CD4-positive, alpha-beta T cell treated with Interferon alpha-2 for 1 hour (primary cell): ENCODE measurements at places on chromosomes 1 and 21.

DNA sequence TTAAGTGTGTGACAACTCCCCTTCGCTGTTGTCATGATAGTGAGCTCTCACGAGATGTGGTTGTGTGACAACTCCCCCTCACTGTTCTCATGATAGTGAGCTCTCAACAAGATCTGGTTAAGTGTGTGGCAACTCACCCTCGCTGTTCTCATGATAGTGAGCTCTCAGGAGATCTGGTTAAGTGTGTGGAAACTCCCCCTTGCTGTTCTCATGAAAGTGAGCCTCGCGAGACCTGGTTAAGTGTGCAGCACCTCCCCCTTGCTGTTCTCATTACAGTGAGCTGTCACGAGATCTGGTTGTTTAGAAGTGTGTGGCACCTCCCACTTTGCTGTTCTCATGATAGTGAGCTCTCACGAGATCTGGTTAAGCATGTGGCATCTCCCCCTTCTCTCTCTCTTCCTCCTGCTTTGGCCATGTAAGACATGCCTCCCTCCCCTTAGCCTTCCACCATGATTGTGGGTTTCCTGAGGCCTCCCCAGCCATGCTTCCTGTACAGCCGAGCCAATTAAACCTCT is 25.1 kb upstream of the LSS start:
- peak; percentile 59 for DNase-seq

DNA sequence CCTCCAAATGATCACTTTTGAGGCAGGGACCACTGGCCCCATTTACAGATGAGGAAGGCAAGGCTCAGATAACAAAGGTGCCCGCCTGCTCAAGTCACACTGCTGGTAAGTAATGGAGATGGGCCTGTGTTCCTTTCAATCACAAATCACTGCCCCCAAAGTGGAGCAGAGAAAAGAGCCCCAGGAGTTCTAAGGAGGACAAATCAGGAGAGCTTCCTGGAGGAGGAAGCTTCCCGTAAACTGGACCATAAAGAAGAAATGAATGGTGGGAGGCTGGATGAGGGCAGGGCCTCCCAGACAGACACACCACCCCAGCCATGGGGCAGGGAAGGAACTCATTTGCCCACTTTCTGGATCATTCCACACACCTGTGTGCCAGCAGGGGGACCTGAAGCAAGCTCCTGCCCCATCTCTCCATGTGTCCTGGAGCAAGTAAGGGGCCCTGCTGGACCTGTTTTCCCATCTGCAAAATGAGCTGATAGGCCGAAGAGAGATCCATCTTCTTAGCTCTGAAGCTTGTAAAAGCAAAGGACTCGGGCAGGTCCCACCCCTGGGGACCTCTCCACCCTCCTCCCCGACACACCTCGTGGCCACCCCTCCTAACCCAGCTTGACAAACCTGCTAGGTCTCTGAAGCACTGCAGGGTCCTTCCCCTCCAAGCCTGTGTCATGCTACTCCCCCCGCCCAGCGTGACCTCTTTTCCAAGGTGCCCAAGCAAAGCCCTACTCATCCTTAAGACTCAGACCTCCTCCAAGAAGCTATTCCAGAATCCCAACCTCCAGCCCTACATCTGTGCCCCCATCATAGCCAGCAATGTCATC is 5.5 kb downstream of the LAPTM5 start:
- DNase-seq: no peak

DNA sequence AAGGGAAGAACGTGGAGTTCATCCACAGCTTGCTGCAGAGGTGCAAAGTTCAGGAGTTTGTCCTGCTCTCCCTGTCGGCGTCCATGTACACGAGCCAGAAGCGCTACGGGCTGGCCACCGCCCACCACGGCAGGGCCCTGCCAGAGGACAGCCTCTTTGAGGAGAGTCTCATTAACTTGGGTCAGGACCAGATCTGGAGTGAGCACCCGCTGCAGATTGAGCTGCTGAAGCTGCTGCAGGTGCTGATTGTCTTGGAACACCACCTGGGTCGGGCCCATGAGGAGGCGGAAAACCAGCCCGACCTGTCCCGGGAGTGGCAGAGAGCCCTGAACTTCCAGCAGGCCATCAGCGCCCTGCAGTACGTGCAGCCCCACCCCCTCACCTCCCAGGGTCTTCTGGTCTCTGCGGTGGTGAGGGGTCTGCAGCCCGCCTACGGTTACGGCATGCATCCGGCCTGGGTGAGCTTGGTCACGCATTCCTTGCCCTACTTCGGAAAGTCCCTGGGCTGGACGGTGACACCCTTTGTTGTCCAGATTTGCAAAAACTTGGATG is 73.8 kb upstream of the MORC3 start:
- no peak for DNase-seq

DNA sequence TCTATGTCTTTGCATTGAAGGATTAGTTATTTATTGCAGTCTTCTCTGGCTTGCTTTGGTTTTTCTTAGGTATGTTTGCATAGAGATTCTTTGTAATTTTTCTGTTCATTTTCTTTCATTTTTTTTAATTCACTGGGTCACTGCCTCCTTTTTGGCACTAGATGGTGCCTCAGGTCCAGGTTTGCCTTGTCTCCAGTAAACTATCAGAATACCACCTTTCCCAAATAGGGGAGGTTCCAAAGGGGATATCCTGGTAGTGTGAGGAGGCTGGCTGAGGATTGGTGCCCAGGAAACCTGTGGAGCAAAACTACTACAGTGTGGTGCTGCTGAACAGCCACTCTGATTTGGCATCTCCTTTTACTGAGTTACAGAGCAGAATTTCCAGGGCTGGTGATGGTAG is 257.1 kb downstream of the KCTD3 start:
- no peak for DNase-seq

DNA sequence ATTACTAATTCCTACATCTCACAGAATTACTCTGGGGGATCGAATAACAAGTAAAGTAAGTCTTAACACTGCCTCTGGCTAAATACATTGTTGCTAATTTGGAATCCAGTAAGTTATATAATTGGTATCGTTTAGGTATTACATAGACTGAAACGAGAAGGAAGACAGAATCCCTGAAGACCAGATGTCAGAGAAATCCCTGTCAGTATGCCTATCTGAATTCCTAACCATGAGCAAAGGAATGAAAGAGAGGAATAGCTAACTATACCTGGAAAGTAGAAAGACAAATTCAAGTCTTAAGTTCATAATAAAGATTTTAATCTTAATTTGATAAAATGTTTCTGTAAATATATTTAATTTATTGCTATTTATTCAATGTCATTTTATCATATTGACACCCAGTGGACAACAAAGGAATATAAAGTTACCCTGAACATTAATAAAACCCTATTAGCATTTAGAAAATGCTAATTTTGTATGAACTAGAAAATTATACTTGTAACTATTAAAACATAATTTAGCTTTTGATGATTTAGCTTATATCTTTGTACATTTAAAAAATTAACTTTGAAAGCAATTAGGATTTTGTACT is 11.4 kb downstream of the DEPDC1 start:
- no peak for DNase-seq

DNA sequence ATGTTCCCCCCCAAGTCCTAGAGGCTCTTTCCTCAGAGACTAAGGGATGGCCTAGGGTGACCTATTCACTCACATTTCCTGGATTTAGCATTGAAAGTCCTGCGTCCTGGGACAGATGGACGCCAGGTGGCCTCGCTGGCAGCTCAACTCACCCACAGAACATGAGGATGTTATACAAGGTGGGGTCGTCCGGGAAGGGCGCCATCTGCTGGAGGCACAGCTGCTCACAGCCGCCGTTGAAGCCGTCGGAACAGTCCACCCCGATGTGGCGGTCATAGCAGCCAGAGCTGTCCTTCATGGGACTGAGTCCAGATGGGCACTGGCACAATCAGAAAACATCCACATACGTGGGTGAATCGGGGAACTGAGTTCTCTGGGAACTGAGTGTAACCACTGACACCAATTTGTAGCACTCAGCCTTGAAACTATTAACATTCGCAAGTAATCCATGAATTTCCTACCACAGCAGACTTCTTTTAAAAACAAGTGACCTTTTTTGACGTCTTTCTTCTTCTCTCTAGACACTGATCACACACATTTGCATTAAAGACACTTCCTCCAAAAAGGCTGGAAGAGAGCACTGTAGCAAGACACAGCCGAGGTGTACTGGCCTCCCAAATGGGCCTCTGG is 215.4 kb downstream of the ASTN1 start:
- no peak for DNase-seq

DNA sequence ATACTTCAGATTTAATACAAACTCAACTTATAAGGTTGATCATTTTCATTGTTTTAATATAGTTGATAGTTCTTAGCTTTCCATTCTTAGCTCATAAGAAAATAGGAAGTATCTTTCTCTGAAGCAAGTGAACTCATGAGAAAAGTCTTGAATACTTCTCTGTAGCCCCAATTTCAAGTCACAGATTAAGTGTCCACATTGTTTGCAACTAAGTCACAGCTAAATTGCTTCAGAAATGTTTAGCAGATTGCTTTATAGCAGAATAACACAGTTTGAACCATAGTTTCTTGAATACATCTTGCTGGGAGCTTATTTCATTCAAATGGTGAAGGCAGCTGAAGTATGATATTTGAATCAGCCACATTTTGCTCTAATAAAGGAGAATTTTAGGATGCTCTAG is 10.6 kb upstream of the PKN2 start:
- no peak for DNase-seq

DNA sequence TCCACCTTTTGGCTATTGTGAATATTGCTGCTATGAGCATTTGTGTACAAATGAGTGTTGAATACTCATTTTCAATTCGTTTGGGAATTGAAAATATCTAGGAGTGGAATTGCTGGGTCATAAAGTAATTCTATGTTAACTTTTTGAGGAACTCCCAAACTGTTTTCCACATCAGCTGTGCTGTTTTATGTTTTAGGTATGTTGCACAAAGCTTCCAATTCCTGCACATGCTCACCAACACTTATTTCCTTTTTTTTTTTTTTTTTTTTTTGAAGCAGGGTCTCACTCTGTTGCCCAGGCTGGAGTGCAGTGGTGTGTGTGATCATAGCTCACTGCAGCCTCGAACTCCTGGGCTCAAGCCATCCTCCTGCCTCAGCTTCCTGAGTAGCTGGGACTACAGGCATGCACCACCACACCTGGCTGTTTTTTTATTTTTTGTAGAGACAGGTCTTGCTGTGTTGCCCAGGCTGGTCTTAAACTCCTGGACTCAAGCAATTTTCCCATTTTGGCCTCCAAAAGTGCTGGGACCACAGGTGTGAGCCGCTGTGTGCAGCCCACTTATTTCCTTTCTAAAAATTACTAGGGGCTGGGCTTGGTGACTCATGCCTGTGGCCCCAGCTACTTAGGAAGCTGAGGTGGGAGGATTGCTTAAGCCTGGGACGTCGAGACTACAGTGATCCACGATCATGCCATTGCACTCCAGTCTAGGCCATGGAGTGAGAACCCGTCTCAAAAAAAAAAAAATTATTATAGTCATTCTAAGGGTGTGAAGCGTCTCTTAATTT is 33.4 kb downstream of the TMCC2 start:
- no peak for DNase-seq

GRCh38 chr1:101506541-101507164 is 269.8 kb downstream of the S1PR1 start:
- peak; percentile 58 for DNase-seq

- no peak for DNase-seq
These were observed 101.7 kb downstream of the ADAMTS1 start for GRCh38 chr21:26743524-26743923.

- no peak for DNase-seq
These were observed 29.7 kb downstream of the AJAP1 start for GRCh38 chr1:4684136-4684535.

GRCh38 chr1:6424000-6424565 is 493 bp upstream of the ESPN start:
- DNase-seq: no peak

DNA sequence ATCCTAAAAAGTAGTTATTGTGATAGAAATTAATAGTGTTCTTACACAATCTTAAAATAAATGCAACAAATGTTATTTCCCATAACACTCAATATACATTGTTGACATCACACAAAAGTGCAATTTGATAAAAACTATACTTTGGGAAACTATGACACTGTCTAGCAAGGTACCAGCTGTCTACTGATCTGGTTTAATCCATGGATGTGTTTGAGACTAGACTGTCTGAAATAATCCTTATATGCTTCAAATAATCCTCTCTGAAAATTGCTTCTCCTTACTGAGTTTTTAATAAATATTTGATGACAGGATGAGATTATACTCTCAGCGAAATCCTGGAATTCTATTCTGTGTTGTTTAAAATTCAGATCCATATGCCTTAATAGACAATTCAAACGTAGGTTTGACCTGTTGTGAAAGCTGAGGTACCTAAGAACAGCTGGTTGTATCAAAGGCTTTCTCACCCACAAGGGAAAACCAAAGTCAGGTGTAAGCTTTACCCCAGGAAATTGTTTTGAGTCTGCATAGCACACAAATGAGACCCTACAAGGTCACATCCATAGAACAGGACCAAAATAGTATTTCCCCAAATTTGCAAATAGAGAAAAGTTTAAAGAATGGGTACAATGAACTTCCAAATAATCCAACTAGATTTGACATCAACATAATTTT is 8.8 kb upstream of the GFI1 start:
- DNase-seq: no peak
